ENCODE measurements at places on chromosomes 13 and 19.

- peak; percentile 73 for DNase-seq
These were observed 18.9 kb downstream of the ELAVL1 start for GRCh38 chr19:7986321-7987113.

GRCh38 chr19:38264486-38265212, at the start of gene SPINT2:
SPINT2 (plus strand) TSS chr19:38264573; CDS start chr19:38264893, 320 bp downstream.
- no peak for DNase-seq

- no peak for DNase-seq
These were observed 146.8 kb downstream of the IER2 start for GRCh38 chr19:13297023-13297422.

- no peak for DNase-seq
These were observed 2.2 kb downstream of the ZNF100 start for GRCh38 chr19:21765151-21765550.

GRCh38 chr19:44615863-44616247, 2.5 kb downstream of the IGSF23 start:
- no peak for DNase-seq

DNA sequence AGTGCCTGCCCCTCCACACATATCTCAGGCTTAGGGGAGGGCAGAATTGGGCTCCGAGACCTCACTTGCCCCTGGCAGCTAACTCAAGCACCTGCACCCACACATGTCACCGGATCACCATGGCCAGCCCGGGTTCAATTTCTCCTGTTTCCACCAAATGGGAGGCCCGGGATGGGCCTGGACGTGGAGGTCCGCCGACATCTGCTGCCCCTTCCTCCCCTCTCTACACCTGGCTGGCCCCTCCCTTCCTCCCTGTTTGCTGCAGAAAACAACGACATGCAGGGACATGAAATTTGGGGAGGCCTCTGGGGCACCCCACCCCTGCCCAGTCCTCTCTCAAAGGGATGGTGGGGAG, 1.3 kb downstream of the PRKD2 start:
- DNase-seq, result no peak

GRCh38 chr13:23086968-23087623, 93.7 kb upstream of the SGCG start:
- no peak for DNase-seq

DNA sequence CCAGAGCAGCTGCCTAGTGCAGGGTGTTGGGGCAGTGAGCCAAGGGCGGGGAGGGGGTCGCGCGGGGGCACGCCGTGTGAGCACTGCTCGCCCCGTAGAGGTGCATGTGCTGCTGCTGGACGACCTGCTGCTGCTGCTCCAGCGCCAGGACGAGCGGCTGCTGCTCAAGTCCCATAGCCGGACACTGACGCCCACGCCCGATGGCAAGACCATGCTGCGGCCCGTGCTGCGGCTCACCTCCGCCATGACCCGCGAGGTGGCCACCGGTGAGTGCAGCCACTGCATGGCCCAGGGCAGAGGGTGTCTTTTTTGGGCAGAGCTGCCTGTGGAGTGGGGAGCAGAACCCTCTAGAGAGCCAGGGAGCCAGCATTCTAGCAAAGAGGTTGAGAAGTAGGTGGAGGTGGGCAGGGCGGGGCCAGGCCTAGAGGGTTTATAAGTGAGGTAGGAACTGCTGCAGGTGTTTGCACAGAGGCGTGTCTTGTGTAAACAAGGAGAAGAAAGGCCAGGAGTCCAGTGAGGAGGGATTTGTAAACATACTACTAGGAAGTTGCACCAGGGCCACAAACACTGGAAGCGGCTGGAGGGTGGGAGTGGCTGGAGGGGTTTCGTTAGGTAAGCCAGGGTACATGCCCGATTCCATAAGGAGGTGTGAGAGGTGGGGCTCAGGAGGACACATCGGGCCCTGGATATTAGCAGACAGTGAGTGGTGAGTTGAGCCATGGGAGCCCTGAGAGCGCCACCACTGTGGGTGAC, 21.3 kb downstream of the ARHGEF1 start:
- DNase-seq, result no peak

DNA sequence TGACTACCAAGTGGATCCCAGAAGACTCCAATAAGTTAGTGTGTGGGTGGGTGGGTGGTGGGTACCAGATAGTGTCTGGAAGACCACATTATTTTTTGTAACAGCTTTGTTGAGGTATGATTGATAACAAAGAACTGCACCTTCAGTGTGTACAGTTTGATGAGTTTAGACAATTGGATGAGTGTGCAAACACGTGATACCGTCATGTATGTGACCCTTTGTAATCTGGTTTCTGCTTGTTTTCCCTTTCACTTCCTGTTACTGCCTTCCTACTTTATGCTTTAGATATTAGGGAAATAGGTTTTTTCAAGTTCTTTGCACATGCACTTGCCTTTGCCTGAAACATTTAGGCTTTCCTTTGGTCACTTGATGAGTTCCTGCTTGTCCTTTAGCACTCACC, 8.5 kb downstream of the RPL21 start:
- DNase-seq, result no peak

DNA sequence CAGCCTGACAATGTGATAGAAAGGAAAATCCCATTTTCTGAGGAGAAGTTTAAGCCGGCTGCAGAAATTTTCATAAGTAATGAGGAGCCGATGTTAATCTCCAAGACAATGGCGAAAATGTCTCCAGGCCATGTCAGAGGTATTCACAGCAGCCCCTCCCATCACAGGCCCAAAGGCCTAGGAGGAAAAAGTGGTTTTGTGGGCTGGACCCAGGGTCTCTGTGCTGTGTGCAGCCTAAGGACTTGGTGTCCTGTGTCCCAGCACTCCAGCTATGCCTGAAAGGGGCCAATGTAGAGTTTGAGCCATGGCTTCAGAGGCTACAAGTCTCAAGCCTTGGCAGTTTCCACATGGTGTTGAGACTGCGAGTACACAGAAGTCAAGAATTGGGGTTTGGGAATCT, 32.9 kb upstream of the GPC6 start:
- no peak for DNase-seq

DNA sequence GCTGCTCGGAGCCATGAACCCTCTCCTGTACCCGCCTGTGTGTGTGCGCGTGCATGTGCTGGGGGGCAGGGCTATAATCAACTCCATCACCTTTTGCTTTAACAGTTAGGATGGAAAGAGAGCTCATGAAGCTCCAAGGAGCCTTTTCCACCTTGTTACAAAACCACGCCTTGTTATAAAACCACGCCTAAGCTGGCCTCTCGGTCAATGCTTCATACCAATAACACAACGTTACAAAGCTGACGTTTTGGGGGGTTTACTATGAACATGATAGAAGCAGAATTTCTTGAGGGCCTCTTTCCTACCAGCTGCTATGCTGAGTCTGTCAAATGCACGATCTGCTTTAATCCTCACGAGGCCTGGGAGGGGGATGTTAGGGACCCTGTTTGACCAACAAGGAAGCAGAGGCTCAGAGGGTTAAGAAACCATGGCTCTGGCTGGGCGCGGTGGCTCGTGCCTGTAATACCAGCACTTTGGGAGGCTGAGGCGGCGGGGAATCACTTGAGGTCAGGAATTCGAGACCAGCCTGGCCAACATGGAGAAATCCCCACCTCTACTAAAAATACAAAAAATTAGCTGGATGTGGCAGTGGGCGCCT, 11.9 kb downstream of the CAPS start:
- no peak for DNase-seq

GRCh38 chr13:45361596-45362206, 20.7 kb upstream of the TPT1 start:
- peak; percentile 22 for DNase-seq

DNA sequence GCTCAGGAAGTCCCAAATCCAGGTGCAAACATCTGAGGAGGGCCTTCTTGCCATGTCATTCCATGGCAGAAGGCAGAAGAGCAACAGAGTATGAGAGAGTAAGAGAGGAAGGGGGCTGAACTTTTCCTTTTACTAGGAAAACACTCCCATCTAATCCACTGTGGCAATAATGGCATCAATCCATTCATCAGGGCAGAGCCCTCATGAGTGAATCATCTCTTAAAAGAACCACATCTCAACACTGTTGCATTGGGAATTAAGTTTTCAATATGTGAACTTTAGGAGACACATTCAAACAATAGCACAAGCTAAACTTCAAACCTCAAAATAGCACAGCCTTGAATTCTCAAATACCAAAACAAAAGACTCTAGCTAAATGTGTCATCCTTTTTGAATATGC, 264.5 kb downstream of the KCTD12 start:
- no peak for DNase-seq

- no peak for DNase-seq
These were observed 134.1 kb upstream of the RXFP2 start for GRCh38 chr13:31605076-31605860.

DNA sequence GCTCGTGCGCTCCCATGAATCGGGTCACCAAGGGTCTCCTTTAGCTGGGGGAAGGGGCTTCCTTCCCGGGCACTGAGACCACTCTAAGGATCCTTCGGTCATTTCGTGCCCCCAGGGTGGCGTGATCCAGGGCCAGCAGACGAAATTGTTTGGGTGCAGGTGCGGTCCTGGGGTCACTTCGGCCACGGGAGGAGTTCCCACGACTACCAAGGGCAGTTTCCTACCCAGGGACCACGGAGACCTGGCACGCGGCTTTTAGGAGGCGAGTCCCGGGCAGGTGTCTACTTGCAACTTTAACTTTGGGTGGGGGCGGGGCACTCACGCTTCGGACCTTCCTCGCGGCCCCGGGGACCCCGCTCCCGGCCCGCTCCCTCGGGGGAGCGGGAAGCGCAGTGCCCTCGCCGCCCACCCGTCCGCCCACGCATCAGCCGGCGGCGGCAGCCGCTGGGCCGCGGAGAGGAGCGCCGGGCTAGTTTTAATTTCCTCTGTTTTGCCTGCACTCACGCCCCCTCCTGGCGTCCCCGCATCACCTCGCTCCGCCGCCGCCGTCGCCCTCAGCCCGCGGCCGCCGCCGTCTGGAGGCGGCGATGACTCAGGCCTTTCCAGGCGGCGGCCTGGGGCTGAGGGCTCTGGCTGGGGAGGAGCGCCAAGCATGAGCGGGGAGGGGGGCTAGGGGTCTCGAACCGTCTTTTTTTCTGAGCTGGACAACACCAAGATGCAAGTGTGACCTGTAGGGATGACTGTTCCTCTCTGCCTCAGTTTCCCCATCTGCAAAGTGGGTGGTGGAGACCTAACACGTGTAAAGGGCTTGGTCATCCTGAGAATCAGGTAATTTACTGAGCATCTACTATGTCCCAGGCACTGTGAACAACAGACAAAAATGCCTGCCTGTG, 21.8 kb downstream of the OLFM2 start:
- peak; percentile 79 for DNase-seq

- no peak for DNase-seq
These were observed 219.9 kb downstream of the SPRY2 start for GRCh38 chr13:80121038-80121437.

- peak; percentile 47 for DNase-seq
These were observed 8.1 kb downstream of the PIK3R2 start for GRCh38 chr19:18160971-18161635.

DNA sequence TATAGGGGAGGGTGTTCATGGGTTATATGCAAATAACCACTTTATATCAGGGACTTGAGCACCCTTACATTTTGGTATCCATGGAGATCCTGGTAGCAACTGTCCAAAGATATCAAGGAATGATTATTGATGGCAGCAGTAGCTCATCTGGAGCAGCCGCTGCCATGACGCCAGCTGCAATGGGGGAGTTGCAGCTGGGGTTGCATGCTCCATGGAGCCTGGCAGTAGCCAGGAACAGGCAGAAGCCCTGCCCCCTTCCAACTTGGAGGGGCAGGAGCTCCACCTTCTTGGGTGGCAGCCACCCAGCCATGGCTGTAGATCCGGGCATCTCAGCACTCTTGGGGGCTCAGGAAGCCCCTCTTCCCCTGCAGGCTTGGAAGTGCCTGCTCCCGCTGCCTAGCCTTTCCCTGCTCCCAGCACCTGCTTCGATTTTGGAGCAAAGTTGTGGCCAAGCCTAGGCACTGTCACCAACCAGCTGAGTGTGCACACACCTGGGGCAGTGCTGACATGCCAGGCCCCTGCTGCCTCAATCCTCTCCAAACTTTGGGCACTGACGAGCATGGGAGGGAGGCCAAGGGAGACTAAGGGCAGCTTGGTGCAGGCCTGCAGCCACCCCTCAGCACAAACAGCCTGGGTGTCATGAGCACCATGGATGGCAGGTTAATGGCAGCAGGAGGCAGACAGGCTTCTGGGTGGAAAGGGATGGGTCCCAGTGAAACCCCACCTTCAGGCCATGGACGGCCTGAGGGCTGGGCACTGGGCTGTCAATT, 235.6 kb upstream of the CSNK1A1L start:
- DNase-seq, result no peak

DNA sequence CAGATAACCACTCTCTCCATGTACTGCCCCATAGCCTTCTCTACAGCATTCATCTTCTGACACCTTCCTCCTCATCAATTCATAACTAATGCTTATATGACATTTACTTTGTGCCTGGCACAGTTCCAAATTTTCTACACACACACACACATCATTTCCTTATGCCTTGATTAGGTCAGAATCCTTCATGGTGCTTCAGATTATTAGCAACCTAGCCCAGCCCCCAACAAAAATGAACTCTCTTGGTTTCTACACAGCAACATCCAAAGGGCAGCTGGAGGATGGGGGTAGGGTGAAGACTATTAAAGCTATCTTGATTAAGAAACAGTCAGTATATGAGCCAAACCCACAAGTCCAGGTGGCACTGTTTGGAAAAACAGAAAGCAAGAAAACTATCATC, 3.7 kb downstream of the RUBCNL start:
- no peak for DNase-seq

DNA sequence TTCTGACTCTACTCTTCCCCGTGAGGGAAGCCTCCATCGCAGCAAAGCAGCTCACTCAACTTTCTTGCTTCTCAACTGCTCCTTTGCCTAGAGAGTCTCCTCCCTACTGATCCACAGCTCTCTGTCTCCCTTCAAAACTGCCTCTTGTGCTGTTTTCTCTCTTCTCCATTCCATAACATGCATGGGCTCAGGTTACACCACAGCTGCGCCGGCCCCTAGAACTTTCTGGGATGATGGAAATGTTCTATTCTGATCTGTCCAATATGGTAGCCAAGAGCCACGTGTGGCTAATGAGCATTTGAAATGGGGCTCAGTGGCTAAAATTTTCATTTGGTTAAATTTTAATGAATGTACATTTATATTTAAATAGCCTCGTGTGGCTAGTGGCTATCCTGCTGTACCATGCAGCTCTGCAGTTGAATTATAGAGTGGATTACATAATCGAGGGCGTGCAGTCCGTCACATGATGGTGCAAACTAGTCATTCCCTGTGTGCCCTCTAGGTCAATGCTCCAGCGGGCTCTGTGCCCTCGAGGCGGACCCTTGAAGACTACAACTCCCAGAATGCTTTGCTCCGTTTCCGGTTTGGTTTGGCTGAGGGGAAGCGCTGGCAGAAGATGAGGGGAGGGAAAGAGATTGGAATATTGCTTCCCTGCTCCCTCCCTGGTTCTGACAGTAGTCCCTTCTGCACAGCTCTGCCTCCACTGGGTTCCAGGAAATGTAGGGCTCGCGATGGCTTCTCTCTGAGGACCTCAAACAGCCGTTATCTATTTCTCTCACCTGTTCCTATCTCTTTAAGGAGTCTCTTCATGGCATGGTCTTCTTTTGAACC, 109.8 kb downstream of the CACNA1A start:
- DNase-seq, result peak; percentile 94

GRCh38 chr13:75364131-75364713, 117.7 kb downstream of the TBC1D4 start:
- peak; percentile 28 for DNase-seq

GRCh38 chr13:96768524-96768923, 225.8 kb downstream of the OXGR1 start:
- DNase-seq, result peak; percentile 18

- no peak for DNase-seq
These were observed 29.1 kb downstream of the PAK4 start for GRCh38 chr19:39154629-39155100.

Measured in HCEC 1CT (cell line).